ENCODE measurements at places on chromosomes 7 and 10.

GRCh38 chr7:113307147-113307546 lies 188.8 kb upstream of the SMIM30 start:
- no peak for DNase-seq

DNA sequence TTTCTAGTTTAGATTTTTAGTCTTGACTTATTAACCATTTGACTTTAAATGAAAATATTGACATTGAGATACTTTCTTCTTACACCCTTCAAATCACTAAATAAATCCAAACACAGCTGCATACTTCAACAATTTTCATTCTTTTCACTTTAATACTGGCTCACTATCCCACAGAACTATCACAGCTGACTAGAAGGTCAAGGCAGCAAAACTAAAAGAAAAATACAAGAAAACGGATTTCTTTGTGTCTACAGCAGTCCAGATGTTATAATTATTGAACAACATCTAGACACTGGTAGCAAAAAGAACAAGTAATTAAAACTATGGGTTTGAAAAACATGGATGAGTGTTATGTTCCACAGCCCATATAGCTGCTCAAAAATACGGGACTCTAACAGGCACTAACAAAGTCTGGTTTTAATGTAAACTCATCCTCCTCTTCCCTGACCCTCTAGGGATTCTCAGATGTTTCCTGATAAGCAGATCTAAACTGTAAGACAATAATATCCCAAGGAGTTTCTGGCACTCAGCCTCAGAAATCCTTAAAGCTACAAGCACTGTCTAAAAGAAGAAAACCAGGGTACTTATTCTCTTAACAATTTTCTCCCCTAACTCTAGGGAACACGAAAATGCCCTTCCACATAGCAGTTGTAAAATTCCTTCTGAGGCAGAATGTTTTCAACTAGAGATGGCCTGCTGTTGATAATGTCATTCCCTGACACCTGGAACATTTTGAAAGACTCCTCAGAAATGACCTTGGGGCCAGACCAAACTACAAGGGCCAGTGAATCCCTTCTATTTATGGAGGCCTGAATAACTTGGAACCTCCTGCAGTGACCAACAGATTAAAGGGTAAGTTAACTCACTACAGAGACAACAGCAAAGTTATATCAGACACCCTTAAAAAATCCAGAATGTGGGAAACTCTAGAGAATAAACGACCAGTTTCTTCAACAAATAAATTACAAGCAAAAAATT lies 12.8 kb downstream of the DNMBP start:
- no peak for DNase-seq

DNA sequence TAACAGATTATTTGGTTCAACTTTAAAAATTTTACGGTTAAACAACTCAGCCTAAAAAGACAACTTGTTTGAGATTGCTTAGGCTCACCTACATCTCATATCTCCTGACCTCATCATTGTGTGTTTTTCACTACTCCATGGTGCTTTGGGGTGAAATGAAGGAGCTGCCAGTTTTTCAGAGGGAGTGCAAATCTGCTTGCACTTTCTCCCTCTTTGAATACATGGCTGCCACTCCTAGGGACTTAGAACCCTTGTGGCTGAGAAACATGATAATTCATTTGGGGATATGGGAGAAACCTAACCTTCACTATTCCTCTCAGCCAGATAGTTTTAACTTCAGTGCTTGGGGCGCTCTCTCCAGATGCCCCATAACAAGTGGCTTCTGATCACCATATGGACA lies 2.7 kb downstream of the CCSER2 start:
- no peak for DNase-seq

- DNase-seq: no peak
These were observed 239.9 kb downstream of the ADRA2A start for GRCh38 chr10:111316722-111317212.

DNA sequence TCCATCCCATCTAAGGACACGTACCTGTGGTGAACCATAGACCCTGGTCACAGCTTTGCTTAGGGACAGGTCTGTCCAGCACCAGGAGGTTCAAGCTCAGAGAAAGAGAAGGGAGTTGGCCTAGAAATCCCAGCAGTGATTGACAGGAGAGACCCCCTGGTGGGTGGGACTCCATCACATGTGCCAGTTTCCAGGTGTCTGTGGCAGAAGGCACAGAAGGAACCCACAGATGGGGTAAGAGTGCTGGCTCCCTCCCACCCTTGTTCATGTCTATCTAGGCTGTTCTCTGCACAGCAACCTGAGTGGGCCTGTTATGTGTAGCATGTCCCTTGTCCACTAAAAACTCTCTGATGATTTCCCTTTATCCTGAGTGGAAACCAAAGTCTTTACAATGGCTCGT lies 54.0 kb upstream of the GRB10 start:
- DNase-seq: no peak

DNA sequence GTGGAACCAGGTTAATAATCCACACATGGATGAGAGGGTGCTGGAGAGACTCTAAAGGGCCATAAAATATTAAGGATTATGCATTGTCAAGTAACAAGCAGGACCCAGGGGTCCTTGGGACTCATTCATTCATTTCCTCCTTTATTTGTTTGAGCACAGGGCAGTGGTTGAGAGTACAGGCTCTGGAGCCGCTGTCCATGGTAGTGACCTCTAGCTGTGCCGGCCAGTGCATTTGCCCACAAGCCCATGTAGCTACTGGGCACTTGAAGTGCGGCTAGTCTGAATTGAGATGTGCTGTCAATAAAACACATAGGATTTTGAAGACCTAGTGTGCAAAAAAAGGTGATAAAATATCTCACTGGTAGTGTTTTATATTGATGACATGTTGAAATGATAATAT lies 137.6 kb downstream of the C10orf105 start:
- DNase-seq: no peak

DNA sequence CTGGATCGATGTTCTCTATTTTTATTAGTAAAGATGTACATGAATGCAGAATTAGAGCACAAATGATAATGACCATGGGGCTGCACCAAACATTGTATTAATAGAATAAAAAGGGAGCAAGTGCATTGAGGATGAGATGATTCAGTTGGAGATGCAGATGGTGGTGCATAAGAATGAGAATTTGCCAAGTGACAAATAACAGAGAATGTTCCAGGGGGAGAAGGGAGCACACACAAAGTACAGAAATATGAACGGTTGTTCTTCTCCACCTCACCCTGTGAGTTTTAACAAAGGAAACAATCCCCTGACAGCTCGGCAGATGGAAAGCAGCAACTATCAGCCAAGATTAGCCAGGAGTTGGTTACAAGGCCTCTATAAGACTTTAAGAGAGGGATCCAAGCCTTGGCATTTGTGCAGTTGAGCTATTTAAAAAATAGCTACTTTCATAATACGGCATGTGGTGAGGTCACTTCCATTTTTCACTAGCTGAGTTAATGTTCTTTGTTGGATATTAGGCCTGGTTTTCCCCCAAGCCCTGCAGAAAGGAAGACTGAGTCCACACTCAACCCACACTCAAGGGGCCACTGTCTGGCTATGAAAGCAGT lies 462.5 kb downstream of the TNS3 start:
- DNase-seq: no peak

- DNase-seq: no peak
These were observed 85.2 kb upstream of the CACNA2D1 start for GRCh38 chr7:82528577-82529310.

DNA sequence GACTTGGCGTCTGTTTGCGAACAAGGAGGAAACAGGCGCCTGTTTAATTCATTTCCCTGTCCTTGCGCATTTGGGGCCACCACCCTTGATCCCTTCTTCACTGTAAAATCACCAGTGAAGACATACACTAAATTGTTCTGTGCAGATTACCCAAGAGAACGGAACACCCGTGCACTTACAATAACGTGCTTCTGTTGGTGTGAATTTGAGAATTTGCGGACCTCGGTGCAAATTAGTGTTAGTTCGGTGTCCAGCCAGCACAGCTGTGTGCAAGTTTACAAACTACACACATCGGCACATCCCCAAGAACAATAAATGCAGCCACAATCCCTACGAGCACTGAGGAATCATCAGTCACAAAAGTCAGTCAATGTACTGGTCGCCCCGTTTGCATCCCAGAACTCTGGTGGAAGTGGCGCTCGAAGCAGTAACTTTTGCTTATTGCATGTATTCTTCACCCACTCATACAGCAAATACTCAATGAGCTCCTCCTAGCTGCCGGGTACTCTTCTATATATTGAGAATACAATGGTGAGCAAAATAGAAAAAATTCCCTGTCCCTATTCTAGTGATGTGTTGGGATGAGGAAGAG lies 786 bp upstream of the CNOT4 start:
- peak; percentile 14 for DNase-seq

- DNase-seq: peak; percentile 5
These were observed 521.6 kb upstream of the SORCS1 start for GRCh38 chr10:107686095-107686494.

DNA sequence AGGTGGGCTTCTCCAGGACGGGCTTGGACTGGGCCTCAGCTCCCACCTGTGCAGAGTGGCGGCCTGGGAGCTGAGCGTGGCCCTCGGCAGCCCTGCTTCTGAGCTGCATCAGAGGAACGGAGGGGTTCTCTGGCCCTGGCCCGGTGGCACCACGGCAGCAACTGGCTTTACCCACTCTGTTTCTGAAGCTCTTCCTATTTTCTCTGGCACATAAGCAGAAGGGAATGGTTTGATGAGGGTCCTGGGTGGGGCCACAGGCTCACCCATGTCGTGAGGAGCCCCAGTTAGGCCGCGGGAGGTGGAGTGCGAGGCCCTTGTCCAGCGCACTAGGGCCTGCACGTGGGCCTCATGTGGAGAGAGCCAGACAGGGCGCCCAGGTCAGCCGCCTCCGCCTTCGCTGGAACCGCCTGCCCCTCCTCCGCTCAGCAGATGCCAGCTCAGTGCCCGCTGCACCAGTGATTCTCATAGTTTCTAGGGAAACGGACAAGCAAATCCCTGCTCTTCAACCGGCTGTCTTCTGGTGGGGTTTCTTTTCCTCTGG lies 284.0 kb downstream of the CELF2 start:
- no peak for DNase-seq

All from GM20000 (cell line).